ENCODE measurements at places on chromosomes 13 and 19.

DNA sequence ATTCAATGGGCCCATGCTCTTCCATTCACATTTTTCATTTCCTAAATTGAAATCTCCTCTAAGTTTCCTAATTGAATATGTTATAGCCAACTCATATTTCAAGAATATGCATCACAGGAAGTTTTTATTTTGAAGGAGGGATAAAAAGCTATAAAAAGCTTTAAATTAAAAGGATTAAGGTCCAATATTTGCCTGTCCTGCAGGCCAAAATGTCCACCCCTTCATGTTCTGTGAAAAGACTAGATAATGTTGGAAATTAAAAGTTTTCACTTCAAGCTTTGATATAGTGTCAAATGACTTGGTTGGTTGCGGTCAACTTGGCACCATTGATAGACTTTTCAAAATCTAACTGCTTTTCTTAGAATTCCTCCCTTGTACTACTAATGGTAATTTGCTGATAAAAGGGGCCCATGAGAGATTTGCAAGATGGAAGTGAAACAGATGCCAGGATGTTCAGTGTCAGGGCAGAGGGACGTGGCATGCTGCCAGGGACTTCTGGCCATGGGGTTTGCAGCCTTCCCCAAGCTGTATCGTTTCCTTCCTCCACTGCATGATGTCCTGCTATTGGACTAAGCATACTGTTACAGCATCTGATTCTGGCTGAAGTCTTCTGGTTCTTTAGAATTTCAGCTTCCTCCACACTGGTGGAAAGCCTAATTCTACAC lies 547.3 kb upstream of the MIR17HG start:
- no peak for DNase-seq

DNA sequence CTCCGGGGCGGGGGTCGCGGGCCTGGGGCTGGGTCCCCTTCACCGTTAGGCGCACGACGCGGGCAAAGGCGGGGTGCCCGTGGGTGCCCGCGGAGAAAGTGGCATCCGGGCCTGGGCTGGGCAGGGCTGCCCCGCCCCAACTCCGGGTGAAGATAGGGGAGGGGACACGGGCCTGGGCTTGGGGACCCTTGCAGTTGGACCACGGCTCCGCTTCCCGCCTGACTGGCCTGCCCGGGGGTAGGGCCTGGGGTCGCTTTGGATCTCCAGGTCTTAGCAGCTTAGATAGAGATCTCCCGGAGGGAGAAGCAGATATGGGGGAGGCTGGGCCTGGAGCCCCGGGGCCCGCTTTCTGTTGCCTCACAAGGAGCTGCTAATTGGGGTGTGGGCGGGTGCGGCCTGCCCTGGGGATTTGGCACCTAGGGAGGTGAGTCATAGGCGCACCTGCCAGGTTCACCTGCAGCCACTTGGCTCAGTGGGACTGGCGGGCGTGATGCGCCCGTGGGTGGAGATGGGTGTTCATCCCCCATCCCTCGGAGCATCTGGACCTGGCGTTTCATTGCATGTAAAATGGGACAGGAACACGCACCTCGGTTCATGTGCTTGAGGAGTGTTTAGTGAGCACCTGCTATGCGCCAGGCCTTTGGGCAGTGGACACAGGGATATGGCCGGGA lies 585 bp downstream of the MAP1S start:
- DNase-seq, result no peak

GRCh38 chr13:98147521-98147920 lies 4.6 kb downstream of the FARP1 start:
- no peak for DNase-seq

- no peak for DNase-seq
Measured at GRCh38 chr13:24008679-24009078, 111.4 kb upstream of the C1QTNF9B start.

DNA sequence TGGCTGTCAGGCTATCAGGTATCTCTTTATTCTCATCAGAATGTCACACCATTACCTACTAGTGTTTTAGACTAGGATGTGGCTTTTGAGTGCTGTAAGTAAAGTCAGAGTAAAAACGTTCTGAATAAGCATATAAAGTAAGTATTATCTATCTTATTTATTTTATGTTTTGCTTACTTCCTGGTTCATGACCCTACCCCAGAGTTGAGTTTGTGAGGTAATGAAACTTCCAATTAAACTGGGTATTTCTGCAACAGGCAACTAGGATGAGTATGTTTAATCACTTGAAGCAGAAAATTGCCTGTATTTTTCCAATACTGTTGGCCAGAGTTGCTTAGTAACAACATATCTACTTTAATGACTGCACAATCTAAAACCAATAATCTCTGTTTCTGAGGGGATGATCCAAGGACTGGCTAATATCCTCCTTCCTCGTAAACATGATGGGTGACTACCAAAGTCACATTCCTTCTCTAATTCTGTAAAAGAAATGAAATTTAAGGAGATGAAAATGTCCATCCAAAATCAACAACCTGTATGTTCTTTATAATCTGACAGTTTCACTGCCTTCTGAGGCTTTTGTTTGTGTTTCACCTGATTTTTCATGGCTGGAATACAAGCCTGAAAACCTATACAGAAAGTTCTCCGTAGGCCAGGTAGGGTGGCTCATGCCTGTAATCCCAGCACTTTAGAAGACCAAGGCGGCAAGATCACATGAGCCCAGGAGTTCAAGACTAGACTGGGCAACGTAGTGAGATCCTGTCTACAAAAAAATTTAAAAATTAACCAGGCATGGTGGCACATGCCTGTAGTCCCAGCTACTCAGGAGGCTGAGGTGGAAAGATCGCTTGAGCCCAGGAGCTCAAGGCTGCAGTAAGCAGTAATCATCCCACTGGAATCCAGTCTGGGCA lies 83.1 kb downstream of the ABCC4 start:
- DNase-seq, result no peak

GRCh38 chr19:39502640-39503417 lies 4.1 kb downstream of the DLL3 start:
- peak; percentile 55 for DNase-seq

DNA sequence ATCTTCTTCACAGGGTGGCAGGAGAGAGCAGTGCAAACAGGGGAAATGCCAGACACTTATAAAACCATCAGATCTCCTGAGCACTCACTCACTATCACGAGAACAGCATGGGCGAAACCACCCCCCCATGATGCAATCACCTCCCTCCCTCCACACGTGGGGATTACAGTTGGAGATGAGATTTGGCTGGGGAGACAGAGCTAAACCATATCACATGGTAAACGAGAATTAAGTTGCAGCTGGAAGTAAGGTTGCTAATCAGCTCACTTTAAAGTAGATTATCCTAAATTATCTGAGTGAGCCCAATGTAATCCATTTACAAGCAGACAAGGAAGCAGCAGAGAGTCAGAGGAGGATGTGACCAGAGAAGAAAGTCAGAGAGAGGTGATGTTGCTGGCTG lies 102.2 kb upstream of the IPO5 start:
- no peak for DNase-seq

DNA sequence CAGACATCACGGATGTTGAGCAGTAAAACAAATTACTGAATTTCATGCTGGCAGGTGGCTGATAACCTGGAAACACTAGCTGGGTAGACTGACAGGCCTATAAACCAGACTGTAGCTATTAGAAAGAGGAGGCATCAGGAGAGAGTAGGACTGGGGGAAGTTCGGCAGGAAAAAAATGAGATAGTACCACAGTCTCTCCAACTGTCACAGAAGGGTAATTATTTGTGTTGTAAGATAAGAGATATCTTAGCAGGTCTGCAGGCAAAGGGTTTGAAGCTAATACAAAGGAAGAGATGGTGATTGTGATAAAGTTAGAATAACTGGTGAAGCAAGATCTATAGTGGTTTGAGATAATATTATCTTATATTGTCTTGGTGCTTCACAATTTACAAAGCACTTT lies 41.7 kb downstream of the MIPEP start:
- no peak for DNase-seq

- no peak for DNase-seq
Measured at GRCh38 chr19:16066611-16067104, 9.6 kb upstream of the TPM4 start.

DNA sequence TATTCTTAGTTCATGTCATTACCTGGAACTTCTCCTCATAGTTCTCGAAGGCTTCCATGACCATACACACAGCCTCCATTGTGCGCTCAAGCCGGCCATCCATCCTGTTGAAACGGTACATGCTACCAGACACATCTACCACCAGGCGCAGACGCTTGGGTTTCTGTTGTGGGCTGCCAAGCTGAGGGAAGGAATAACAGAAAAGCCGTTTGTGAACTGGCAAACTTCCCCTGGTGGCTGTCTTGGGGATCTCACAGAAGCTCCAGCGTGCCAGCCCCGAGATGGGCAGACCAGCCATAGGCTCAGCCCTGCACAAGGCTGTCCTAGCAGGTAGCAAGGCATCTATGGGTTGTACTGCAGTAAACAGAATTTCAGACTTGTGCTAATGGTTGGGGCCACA lies 130.1 kb downstream of the RGCC start:
- peak; percentile 4 for DNase-seq

- DNase-seq, result no peak
Measured at GRCh38 chr13:19606152-19606551, 27.3 kb upstream of the MPHOSPH8 start.

DNA sequence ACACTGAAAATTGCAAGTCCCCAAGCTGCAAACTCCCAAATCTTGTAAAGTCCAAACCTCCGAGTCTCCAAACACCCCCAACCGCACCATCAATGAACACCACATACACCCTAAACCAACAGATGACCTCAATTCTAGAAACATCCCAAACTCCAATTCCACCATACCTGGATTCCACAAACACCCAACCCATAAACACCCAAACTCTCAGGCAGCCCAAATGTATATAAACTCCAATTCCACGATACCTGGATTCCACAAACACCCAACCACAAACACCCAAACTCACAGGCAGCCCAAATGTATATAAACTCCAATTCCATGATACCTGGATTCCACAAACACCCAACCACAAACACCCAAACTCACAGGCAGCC lies 470 bp downstream of the C3 start:
- DNase-seq, result no peak

- DNase-seq, result no peak
Measured at GRCh38 chr13:31733066-31733465, 6.3 kb upstream of the RXFP2 start.

GRCh38 chr13:110812869-110813645 lies 99.6 kb downstream of the ING1 start:
- DNase-seq, result no peak

DNA sequence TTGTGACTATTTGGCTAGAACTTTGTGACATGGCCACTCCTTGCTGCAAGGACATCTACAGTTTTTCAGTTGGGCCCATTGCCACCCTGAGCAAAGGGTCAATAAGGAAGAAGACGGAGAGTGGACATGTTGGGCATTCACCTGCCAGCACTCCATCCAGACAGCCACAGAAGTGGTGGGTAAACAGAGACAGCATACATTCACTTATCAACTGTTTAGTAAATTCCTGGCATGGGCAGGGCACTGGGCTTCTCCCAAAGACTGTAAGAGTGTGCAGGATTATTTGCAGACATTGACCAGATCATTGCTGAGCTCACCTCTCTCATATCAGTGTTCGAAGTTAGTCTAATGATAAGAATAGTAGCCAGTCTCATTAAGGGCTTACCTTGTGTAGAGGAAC lies 29.2 kb downstream of the SIPA1L3 start:
- DNase-seq, result no peak

DNA sequence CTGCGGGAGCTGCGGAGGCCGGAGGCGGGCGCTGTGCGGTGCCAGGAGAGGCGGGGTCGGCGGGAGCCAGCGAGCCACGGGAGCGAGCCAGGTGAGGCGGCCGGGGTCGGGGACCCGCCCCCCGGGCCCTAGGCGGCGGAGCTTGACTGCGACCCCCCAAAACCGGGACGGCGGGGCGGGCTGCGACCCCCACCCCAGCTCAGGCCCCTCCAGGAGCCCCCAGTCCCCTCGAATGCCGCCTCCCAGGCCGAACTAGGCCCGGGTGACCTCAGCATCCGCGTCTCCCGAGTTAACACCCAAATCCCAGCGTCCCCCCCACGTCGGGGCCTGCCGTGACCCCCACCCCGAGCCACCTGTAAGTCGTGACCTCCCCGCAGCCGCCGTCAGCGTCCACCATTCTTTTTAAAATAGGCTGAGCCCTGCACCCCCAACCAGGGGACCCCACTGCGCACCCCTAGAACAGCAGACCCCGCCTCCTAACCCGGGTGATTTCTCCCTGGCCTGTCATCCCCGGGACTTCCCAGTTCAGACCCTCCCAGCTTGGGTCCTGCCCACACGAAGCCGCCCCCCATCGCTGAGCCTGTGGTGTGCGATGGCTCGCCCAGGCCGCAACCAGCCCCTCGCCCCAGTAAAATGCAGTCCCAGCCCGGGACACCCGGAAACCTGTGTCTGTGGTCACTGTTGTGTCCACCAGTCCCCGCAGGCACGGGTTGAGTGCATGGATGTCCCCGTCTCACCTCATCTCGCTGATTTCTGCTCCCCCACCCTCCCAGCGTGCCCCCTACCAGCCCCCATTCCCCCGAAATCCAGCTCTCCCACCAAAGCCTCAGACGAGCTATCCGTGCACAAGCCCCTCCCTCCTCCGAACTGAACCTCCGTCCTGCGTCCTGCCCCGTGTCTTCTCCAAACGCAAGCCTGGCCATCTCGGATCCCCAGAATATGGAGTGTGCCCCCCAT lies 551 bp downstream of the FZR1 start:
- no peak for DNase-seq

- no peak for DNase-seq
Measured at GRCh38 chr19:40205760-40206159, 12.4 kb downstream of the TTC9B start.

DNA sequence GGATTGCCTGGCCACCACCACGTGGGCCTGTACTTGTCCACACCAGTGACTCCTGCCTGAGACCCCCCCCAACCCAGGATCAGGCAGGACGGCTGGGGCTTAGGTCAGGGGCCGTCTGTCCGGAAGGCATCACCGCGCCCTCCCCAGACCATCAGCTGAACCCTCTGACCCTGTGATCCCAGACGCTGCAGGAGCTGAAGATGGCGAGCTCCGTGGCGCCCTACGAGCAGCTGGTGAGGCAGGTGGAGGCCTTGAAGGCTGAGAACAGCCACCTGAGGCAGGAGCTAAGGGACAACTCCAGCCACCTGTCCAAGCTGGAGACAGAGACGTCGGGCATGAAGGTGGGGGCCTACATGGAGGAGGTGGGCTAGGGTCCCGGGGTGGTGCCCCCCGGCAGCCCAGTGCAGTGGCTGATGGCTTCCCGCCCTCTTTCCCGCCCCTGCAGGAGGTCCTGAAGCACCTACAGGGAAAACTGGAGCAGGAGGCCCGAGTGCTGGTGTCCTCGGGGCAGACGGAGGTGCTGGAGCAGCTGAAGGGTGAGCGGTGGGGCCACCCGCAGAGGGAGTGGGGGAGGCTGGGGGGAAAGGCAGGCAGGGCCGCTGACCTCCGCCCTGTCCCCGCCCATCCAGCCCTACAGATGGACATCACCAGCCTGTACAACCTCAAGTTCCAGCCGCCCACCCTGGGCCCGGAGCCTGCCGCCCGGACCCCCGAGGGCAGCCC lies 3.0 kb downstream of the APC2 start:
- DNase-seq, result no peak
